ENCODE measurements at places on chromosomes 4 and X. TPM values are rescaled to one million over a fixed set of nuclear protein-coding genes. Genes with fewer than 3 reads are reported as not detected.

DNA sequence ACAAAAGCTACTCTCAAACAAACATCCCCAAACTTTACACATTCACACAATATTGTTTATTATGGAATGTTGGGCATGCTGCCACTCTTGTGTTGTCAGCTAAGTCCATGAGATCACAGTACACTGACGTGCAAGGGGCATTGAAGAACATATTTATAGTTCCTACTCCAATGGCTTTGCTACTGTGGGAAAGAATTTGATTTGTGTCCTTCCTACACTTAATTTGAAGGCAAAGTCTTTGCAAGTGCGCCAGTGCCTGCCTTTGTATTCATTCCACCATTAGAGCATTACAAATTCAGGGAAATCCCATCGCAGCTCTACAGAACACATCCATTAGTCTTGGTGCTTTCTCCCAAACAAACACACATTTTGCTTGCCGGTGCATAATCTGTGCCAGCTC lies 45.4 kb upstream of the FTHL17 start:
- H3K4me1 ChIP-seq: no peaks in the 10 kb centered on the region
- H3K36me3 ChIP-seq: no peaks in the 10 kb centered on the region
- DNase-seq: no peak
- H3K27me3 ChIP-seq: no peaks in the 10 kb centered on the region

DNA sequence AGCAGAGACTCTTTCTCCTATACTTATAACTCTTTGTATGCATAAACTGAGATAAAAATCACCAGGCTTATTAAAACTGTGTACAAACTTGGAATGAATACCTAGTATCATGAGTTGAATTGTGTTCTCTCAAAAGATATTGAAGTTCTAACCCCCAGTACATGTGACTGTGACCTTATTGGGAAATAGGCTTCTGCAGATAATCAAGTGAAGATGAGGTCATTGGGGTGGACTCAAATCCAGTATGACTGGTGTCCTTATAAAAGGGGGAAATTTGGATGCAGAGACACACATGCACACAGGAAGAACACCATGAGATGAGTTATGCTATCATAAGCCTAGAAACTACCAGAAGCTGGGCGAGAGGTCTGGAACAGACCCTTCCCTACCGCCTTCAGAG lies 26.2 kb downstream of the ZNF827 start:
- H3K27me3 ChIP-seq: no peaks in the 10 kb centered on the region
- no peaks in the 10 kb centered on the region for H3K36me3 ChIP-seq
- H3K27ac ChIP-seq: no peak overlapping the region
- DNase-seq: no peak
- H3K4me1 ChIP-seq: peaks cover 15% of the 10 kb centered on the region
- no peak overlapping the region for H3K4me3 ChIP-seq

FGFR3 gene
- 0.11 TPM for total RNA-seq

UGT2B11 gene
- not detected for total RNA-seq

DNA sequence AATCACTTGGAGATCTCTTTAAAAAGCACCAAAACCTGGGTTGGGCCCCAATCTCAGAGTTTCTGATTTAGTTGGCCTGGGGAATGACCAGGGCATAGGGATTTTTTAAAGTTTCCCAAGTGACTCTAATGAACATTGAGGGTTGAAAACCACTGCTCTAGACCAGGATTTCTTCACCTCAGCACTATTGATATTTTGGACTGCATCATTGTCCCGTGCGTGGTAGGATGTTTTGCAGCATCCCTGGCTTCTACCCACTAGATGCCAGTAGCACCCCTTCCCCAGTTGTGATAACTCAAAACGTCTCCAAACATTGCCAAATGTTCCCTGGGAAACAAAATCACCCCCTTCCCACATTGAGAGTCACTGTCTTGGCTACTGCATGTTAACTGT lies 61.8 kb downstream of the ATXN3L start:
- no peak overlapping the region for H3K27ac ChIP-seq
- no peaks in the 10 kb centered on the region for H3K4me1 ChIP-seq
- DNase-seq: no peak

RRH gene
- total RNA-seq: 0.18 TPM

ITGB1BP2 gene
- 0.75 TPM for total RNA-seq

SLC9B1 gene
- not detected for total RNA-seq

DNA sequence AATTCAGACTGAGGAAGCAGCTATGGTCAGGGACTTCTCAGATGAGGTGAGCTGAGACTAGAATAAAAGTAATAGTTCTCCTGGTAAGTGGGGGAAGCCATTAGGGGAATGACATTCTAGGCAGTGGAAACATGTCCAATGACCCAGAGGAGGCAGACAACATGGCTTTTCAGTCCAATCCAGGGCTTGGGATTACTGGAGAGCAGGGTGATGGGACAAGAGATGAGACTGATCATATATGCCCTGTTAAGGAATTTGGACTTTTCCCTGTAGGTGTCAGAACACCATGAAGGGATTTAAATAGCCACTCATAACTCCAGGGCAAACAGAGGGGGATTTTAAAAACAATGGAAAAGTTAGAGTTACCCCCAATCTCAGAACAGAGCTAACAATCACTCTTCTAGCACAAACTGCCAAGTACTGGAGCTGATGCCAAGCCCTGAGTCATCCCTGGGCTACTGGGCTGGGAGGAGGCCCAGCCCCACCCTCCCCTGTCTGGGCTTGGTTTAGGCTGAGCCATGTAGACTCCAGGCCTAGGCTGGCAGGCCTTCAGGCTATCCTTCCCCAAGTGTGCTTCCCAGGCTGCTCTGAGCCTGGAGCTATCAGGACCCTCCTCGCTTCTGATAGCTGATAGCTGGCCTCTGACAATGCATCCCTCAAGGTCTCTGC lies 22.7 kb upstream of the MSN start:
- peak overlapping the region; percentile 39 for H3K27ac ChIP-seq
- no peak overlapping the region for H3K4me3 ChIP-seq
- no peaks in the 10 kb centered on the region for H3K27me3 ChIP-seq
- H3K36me3 ChIP-seq: no peaks in the 10 kb centered on the region
- peak; percentile 91 for DNase-seq

GRCh38 chrX:35101901-35102300 lies 159.3 kb downstream of the FAM47B start:
- peak; percentile 3 for DNase-seq
- H3K36me3 ChIP-seq: no peaks in the 10 kb centered on the region
- no peaks in the 10 kb centered on the region for H3K27me3 ChIP-seq
- no peaks in the 10 kb centered on the region for H3K4me1 ChIP-seq
- H3K4me3 ChIP-seq: no peak overlapping the region
- no peak overlapping the region for H3K27ac ChIP-seq

DNA sequence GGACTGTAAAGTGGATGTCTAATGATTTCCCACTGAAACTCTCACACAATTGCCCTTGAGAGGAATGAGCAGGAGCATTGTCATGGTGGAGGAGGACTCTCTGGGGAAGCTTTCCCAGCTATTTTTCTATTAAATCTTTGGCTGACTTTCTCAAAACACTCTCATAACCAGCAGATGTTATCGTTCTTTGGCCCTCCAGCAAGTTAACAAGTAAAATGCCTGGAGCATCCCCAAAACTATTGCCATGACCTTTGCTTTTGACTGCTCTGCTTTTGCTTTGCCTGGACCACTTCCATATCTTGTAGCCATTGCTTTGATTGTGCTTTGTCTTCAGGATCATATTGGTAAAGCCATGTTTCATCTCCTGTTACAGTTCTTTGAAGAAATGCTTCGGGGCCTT lies 120.2 kb upstream of the PDE5A start:
- H3K4me3 ChIP-seq: no peak overlapping the region
- H3K4me1 ChIP-seq: no peaks in the 10 kb centered on the region
- no peak for DNase-seq
- H3K36me3 ChIP-seq: no peaks in the 10 kb centered on the region

GRCh38 chrX:40172401-40173142 lies 74.8 kb upstream of the BCOR start:
- H3K36me3 ChIP-seq: no peaks in the 10 kb centered on the region
- peak; percentile 49 for DNase-seq
- peak overlapping the region; percentile 67 for H3K4me3 ChIP-seq
- no peaks in the 10 kb centered on the region for H3K27me3 ChIP-seq

DNA sequence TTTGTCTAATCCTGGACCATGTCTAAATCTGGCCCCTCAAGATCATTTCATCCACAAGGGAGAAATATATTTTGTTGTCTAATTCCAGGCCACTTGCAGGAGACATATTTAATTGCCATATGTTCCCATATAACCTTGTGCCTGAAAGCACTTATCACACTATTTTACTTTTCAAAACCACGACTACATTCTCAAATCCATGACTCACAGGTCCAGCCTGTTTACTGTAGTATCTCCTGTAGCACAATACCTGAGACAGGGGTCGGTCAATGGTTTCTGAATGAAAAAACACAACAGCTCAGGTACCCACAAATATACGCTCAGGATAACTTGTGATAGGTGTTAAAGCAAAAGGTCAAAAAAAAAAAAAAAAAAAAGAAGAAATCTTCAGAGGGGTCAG lies 60.9 kb downstream of the SEC24D start:
- peak; percentile 43 for DNase-seq
- H3K36me3 ChIP-seq: no peaks in the 10 kb centered on the region
- H3K4me1 ChIP-seq: 0 out of 2 replicates have a peak, but pooled peaks cover 8% of the 10 kb centered on the region
- H3K27me3 ChIP-seq: no peaks in the 10 kb centered on the region
- H3K27ac ChIP-seq: no peak overlapping the region
- H3K4me3 ChIP-seq: no peak overlapping the region

DNA sequence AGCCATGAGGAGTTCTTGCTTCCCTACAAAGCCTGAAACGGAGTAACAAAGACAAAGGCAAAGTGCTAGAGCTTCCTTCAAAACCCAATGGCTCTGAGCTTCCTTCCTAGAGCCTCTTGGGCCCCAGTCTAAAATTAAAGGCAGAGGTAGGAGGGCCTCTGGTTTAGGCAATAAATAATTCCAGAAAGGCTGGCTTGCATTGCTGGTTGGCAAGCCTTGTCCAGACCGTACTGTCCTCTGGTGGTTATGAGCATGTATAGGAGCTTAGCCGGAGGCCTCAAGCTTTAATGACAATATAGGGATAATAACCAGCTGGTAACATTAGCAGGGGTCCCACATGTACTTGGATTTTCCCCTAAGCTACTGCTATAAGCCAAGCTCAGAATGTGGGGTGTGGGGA lies 237.3 kb downstream of the AR start:
- H3K36me3 ChIP-seq: no peaks in the 10 kb centered on the region
- H3K4me3 ChIP-seq: no peak overlapping the region
- no peaks in the 10 kb centered on the region for H3K27me3 ChIP-seq
- no peak for DNase-seq
- no peak overlapping the region for H3K27ac ChIP-seq

DNA sequence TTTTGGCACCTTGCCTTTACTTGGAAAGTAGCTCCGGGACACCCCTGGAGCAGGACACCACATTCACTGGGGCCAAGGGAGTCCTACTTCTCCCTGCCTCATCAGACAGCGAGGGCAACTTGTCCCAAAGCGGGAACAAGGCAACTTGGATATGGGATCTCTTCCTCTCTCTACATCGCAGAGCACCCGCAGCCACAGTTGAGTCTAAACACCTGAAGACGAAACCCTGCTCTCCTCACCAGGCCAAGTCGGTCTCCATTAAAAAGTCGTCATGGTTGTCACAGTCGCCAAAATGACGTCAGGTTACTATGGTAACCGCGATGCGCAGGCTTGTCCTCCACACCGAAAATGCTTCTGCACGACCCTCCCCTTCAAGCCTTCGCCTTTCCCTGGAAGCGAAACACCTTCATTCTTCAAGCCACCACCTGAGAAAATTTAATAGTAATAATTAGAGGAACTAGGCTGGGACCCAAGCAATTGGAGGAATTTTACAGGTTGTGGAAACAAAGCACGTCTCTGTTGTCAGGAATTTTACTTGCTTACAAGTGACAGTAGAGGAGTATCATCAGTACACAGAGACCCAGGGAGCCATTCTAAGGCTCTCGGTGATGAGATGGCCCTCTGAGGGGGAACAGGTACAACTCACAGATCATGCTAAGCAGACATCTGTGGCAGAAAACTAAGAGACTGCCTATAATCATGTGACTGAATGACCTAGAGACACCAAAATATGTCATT lies 30.5 kb upstream of the TCEAL4 start:
- H3K36me3 ChIP-seq: no peaks in the 10 kb centered on the region
- no peak overlapping the region for H3K27ac ChIP-seq
- no peak overlapping the region for H3K4me3 ChIP-seq
- peaks cover 9% of the 10 kb centered on the region for H3K4me1 ChIP-seq
- no peak for DNase-seq
- H3K27me3 ChIP-seq: no peaks in the 10 kb centered on the region

DNA sequence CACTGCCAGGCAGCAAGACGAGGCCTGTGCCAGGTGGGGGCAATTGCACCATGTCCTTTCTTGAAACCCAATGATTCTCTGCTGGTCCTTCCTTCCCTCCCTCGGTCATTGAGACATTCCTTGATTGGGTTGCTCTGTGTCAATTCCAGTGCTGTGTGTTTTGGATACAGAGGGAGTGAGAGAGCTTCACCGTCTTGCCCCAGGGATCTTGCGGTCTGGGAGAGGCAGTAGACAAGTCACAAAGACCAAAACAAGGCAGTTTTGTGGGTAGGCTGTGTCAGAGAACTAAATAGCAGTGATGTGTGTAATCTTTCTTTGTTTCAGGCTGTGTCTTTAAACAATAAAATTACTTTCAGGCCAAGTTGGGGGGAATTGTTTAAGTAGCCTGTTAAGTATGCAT lies 38.8 kb upstream of the TADA2B start:
- no peak overlapping the region for H3K4me3 ChIP-seq
- DNase-seq: no peak
- H3K4me1 ChIP-seq: peaks cover 7% of the 10 kb centered on the region
- no peaks in the 10 kb centered on the region for H3K27me3 ChIP-seq

DNA sequence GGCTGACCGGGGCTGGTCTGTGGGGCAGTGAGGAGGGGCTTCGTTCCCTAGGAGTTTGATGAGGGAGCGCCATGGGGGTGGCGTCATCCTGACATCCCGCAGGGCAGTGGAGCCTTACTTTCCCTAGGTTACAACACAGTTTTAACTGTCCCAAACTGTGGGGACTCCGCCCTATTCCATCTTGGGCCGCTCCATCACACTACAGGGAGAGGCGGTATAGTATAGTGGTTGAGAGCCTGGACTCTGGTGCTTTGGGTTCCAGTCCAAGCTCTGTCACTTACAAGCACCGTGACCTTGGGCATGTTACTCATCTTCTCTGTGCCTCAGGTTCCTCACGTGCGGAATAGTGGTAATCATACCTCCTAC lies 44.2 kb downstream of the ZNF185 start:
- H3K27me3 ChIP-seq: no peaks in the 10 kb centered on the region
- no peak for DNase-seq
- H3K27ac ChIP-seq: no peak overlapping the region
- peak overlapping the region; percentile 46 for H3K4me3 ChIP-seq
- no peaks in the 10 kb centered on the region for H3K4me1 ChIP-seq

GRCh38 chrX:3811331-3812311 lies 98.2 kb upstream of the PRKX start:
- no peak overlapping the region for H3K27ac ChIP-seq
- H3K27me3 ChIP-seq: peaks cover 10% of the 10 kb centered on the region
- no peak for DNase-seq
- H3K4me3 ChIP-seq: no peak overlapping the region

- H3K27me3 ChIP-seq: no peaks in the 10 kb centered on the region
- H3K4me1 ChIP-seq: no peaks in the 10 kb centered on the region
- no peak for DNase-seq
- no peak overlapping the region for H3K27ac ChIP-seq
- no peaks in the 10 kb centered on the region for H3K36me3 ChIP-seq
- H3K4me3 ChIP-seq: no peak overlapping the region
Measured at GRCh38 chrX:111490688-111491087, 20.8 kb upstream of the SERTM2 start.

MAGEC2 gene
- total RNA-seq: not detected

Data from PC-3 (cell line).